Astrocyte of the spinal cord (primary cell): ENCODE measurements at places on chromosomes 4 and X.
A peak's percentile ranks its signal among the peaks of the same experiment; 100 is the strongest.

DNA sequence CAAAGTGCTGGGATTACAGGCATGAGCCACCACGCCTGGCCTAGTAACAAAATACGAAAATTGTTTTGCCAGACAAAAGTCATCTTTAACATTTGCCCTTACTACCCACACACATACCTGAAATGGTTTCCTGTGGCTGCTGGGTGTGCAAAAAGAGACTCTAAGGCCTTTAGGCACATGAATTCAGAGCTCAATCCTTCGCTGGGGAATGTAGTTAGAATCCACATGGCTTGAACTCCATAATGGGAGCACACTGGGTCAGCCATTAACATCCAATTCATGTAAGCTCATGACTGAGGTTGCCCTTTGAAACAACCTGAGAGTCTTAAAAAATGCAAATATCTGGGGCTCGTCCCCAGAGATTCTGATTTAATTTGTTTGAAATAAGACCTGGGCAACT is 87.8 kb downstream of the HPGD start:
- no peak for DNase-seq

GRCh38 chrX:139049465-139049864 is 337.9 kb upstream of the FGF13 start:
- DNase-seq = peak; percentile 13

- DNase-seq = peak; percentile 61
Observed at GRCh38 chrX:16658284-16658683, 8.3 kb downstream of the S100G start.

GRCh38 chrX:140492066-140492994 is 12.5 kb downstream of the SOX3 start:
- no peak for DNase-seq

DNA sequence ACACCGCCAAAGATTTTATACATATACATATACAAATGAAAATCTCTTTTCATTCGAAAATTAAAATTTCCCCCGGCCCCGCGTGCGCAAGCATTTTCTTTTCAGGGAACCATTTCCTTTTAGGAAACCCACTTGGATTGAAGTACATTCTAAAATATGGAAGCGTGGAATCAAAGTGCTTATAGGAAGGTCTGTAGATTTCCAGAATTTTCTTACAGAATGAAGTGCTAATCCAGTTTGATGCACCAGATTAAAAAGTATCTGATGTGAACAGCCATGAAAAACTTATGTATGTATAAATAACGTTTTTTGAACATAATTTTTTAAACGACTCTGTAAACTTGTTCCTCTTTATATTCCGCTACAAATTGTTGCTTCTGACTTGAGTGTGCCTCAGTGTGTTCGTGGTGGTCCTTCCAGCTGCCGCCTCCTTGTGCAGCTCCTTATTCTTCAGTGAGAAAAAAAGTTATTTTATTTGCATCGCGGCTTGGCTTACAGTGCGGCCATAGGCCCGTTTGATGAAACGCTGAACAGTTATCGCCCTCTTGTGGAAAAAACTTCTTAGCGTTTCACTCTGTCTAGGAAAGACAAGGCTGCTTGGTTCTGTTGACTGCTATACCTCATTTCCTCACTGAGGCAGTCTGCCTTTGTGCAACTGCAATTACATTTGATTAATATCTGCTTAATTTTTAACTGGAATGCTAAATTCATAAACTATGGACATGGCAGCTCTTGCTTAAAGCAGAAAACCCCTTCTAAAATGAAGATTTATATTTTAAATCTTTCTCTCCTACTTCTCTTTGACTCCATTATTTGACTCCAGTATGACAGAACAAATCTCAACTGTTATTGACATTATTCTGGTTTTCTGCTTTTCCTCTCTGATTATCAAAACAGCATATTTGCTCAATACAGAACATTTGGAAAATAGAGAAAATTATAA is 4.7 kb upstream of the NKX6-1 start:
- peak; percentile 80 for DNase-seq

- DNase-seq = no peak
Observed at GRCh38 chr4:140940589-140940988, 184.4 kb upstream of the TBC1D9 start.

DNA sequence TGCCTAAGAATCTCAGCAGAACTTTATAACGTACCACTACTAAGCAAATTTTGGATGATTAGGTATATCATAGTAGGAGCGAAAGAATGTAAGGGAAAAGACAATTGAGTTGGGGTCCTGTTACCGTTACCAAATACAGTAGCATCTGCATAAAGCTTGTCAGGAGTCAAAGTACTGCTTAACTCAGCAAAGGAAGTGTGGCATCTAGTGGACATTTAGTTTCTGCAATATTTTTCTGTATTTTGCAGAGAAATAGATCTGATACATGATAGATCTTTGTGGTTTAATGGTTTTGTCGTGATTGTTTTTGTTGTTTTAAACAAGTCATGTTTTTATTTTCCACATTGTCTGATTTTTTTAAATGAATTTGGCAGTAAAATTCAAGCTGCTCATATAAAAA is 81.0 kb upstream of the SMARCAD1 start:
- peak; percentile 21 for DNase-seq

- DNase-seq = peak; percentile 57
Observed at GRCh38 chrX:72245461-72246089, 6.7 kb upstream of the ERCC6L start.

DNA sequence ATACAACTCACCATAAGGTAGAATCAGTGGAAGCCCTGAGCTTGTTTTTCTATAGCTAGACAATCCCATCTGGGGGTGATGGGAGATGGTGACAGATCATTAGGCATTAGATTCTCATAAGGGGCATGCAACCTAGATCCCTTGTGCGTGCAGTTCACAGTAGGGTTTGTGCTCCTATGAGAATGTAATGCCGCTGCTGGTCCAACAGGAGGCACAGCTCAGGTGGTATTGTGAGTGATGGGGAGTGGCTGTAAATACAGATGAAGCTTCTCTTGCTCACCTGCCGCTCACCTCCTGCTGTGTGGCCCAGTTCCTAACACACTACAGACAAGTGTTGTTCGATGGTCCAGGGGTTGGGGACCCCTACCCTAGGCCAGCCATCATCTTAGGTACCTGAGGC is 5.9 kb upstream of the GATB start:
- no peak for DNase-seq

DNA sequence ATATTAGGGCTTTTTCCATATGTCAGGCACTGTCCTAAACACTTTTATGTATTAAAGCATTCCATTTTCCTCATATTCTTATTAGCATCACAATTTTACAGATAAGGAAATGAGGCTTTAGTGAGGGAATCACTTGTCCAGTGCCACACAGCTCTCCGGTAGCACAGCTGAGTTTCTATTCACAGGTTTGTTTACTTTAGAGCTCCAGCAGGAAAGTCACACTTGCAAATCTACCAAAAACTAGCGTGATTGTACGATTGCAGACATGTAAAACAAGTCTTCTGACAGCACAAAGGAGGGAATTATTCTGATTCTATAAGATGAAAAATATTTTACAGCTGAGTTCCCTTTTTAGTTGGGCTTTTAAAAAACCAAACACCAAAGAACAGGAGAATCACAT is 472.1 kb downstream of the TMA16 start:
- no peak for DNase-seq

DNA sequence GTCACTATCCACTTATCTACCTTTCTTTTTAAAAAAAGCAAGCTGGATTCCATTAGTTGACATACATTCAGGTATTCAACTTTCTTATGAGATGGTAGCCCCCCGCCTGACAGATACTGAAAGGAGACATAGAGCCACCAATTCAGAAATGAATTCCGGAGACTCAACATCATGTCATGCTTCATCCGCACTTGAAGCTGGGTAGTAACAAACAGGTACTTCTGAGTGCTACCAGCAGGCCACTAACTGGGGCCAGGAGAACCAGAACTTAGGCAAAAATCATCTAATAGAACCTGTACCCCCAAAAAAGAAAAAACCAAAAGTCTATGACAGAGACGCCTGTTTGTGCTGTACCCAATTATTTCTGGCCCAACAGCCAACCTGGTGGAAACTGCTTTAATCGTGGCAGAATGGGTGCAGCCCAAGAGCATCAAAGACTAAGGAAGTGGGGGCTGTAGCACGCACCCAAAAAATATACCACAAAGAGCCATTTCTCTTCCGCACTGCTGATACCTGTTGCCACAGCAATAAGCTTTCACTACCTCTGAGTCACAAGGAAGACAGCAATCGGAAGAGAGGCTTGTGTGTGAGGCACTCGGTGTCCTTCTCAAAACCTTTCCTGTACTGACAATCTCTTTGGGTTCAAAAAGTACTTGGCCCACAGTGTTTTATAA is 84.8 kb downstream of the AFAP1 start:
- DNase-seq = peak; percentile 53

DNA sequence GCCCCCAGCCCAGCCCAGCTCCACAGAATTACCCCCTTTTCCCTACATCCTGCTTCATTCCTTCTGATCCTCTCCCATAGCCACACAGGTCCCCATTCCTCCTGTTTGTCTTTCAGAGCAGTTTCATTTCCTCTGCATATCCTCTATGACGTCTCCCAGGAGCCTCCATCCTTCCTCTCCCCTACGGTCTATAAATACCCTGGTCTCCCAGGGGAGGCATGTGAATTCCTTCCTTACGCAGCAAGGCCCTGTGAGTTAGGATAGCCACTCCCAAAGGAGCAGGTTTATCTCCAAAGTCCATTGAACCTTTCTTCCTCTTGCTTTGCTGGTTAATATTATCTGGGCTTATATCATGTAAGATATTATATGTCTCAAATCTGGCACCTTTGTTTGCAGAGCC is 8.4 kb upstream of the APLN start:
- DNase-seq = peak; percentile 37

- peak; percentile 20 for DNase-seq
Observed at GRCh38 chr4:176320976-176321361, 1.2 kb downstream of the SPCS3 start.

- DNase-seq = no peak
Observed at GRCh38 chr4:76677571-76678326, 220.2 kb downstream of the SOWAHB start.

DNA sequence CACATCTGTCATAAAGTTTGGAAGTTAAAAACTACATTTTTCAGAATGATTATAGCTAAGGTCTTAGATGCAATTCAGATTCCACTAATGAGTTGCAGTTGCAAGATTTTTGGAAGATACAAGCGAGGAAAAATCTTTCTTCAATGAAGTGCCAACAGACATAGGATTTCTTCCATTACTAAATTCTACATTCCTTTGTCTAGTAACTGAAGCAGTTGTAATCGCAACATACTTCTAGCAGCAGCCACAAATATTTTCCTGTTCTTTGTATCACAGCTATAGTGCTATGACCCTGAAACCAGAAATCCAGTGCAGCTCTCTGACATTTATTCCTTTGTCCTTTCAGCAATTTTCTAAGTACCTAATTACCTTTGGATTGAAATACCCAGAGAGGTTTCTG is 225.2 kb upstream of the SLIT2 start:
- peak; percentile 70 for DNase-seq

DNA sequence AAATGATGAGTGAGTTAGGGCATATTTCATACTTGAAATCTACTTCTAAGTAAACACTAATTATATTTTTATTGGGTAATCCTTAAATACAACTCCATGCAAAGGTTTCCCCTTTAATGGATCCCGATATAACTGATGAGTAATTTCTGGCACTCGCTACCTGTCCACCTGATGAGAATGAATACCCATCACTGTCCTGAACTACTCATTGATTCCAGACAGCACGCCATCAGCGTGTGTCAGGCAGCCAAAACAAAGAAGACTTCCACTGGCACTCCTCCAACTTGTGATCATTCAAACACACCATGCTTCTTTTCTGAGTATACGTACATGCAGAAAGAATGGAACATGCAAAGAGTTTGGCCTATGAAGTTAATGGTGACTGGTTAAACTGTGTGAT is 69.4 kb downstream of the HCCS start:
- no peak for DNase-seq

GRCh38 chr4:74365761-74366160 is 816 bp downstream of the EREG start:
- no peak for DNase-seq

DNA sequence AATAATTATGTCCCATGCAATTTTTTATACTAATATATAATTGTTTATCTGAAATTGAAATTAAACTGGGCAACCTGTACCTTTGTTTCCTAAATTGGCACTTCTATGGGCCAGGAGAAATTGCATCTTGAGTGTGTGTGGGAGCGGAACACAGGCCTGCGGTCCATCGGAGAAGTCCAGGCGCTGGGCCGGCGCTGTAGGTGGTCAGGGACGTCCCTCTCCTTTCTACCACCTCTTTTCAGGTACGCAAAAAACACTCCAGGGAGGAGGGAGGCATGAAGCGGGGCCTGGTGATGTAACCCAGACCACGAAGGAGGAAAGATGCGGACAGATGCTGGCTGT is 717 bp downstream of the MGAT4D start:
- DNase-seq = no peak

- DNase-seq = peak; percentile 27
Observed at GRCh38 chr4:76767983-76768382, 130.0 kb downstream of the SOWAHB start.

DNA sequence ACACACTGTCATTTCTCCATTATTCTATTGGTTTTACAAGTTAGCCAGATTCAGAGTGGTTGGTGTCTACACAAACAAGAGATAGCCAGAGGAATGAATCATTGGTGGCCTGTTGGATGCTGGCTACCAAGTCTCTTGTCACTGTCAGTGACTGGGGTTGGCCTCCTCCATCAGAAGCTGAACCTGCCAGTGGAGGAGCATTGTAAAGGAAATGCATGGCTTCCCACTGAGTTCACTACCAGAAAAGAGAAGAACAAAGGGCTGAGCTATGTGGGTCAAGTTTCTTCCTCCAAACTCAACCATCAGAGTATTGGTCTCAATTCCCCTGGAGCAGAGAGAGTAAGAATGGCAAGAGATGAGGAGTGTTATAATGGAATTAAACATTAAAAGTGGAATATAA is 26.5 kb upstream of the ANKRD50 start:
- DNase-seq = no peak

DNA sequence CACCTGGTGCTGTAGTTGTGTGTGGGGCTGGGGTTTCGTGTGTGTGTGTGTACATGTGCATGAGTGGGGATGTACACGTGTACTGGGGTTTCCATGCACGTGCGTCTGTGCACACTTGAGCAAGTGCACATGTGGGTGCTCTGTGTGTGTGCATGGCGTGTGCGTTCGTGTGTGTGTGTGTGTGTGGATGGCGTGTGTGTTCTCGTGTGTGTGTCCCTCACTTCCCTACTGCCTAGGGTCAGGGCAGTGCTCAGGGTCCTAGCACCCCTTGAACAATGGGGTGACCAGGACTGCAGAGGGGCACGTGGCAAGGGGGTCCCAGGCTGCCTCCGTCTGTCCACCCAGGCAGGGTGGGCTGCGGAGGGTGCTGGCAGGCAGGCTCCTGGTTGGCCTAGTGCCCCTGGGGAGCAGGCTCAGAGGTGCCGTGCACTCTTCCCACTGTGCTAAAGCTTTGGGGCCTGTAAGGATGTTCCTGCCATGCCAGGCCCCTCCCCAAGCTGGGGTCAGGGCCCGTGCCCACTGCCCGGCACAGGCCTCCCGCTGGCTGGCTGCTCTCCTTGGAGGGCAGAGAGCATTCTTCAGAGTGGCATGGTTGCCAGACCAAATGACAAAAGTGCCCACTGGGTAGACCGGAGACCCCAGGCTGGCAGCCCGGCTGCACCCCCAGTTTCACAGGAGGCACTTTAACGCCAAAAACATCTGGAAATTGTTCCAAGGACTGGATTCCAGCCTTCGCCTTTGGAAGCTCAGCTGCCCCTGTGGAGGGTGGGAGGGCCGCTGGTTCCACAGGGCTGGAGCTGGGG is 29.1 kb downstream of the FGFRL1 start:
- no peak for DNase-seq

- no peak for DNase-seq
Observed at GRCh38 chrX:97587171-97587570, 703.5 kb downstream of the RPA4 start.
